ENCODE measurements at places on chromosomes 3 and 15. TPM values are rescaled to one million over a fixed set of nuclear protein-coding genes. Genes with fewer than 3 reads are reported as not detected.

DCP1A gene
- polyA plus RNA-seq = 29.6 TPM

GRCh38 chr3:160735826-160736225 lies 20.2 kb upstream of the PPM1L start:
- DNase-seq = no peak

- DNase-seq = no peak
Observed at GRCh38 chr3:102179326-102180177, 255.3 kb upstream of the ZPLD1 start.

DNA sequence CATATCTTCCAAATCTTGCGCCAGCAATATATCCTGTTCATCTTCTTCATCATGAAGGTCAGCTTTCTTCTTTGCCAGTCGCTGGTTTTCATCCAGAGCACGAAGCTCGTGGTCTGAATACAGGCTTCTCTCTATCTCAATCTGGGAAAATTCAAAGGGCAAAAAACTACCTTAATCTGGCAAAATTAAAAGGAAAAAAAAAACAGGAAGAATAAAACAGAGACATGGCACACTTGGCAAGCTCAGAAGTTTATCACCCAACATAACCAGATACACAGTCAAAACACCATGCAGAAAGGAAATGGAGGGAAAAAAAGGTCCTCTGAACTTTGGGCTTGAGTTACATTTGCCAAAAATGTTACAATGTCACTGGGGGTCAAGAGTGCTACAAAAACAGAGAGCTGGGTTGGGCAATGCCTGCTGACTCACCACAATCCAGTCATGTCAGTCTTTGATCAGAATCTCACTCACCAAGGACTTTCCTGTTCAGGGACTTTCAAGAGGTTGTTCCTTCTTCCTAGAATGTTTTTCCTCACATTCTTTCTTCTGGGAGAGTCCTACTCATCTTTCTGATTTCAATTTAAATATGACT lies 1.5 kb downstream of the MRPL46 start:
- no peak for DNase-seq

DNA sequence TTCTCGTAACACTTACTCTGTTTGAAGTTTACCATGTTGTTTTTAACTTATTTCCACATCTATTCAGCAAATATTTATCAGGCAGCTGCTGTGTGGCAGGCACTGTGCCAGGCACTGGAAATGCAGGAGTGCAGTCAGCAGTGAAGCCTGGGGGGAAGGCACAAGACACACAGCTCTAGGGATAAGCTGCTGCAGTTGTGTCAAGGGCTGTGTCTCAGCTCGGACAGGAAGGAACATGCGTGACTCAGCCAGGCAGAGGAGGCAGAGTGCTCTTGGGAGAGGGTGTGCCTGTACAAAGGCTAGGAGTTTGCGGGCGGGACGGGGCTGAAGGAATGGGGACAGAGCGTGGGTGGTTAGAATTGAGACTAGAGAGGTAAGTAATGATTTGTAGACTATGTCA lies 24.7 kb downstream of the LYSMD4 start:
- no peak for DNase-seq

ALPK3 gene
- polyA plus RNA-seq = 16.4 TPM

GRCh38 chr3:172694573-172695246 lies 16.2 kb downstream of the NCEH1 start:
- DNase-seq = no peak

WNT7A gene
- not detected for polyA plus RNA-seq

DNA sequence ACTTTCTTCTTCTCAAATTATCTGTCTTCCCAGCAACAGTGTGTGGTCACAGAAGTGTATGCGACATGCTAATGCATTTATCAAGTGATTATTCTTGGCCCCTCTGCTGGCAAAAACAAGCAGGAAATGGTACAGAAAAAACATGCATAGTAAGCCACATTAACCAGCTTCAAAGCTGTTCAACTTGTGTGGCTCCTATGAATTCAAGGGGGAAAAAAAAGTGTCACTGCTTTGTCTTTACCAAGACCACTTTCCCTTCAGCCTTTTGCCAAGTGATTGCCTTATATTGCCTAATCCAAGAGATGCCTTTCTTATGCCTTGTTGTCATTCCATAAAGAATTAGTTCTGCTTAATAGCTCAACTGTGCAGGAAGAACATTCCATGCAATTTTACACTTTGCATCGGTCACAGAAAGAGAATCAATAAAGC lies 39.1 kb downstream of the PRTG start:
- no peak for DNase-seq

DNA sequence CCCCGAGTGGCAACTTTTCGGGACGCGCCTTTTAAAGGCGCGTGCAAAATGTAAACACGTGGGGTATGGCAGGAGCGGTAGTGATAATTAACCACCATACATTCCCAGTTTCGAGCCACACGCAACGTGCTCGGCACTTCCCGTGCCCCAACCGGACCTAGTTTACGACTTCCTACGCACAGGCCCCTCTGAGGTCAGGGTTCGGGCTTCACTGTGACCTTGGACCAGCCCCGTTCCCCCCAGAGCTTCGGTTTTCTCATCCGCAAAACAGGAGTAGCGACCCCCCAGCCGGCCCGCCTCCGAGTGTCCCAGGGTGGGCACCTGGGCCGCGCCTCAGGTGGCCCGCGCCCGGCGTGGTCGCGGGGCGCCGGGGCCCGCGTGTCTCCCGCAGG lies 451 bp downstream of the CHCHD4 start:
- DNase-seq = no peak

AMIGO3 gene
- polyA plus RNA-seq = 0.83 TPM

AHSG gene
- polyA plus RNA-seq = 0.39 TPM
